ENCODE measurements at places on chromosomes 2 and 18. TPM values are rescaled to one million over a fixed set of nuclear protein-coding genes. Genes with fewer than 3 reads are reported as not detected.
A peak's percentile ranks its signal among the peaks of the same experiment; 100 is the strongest.

Gene CRACDL
- 0.72 TPM for total RNA-seq

DNA sequence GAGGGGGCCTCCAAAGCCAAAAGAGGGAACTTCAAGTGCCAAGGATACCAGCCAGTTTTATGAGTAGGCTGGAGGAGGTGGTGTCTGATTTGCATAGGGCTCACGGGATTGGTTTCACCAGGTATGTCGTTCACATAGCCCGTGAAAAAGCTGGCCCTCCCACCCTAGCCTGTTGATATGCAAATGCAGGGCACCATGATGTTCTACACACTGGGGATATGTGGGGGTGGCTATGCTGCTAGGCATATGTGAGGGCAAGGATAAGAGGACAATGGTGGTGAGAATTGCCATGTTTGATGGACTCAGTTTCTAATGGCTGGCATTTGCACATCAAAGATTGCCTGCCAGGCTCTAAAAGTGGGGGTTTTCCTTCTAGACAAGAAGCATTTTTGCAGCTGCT, 378.6 kb downstream of the DPP10 start:
- DNase-seq: no peak
- no peak overlapping the region for H3K4me3 ChIP-seq
- H3K27ac ChIP-seq: no peak overlapping the region
- peaks cover 51% of the 10 kb centered on the region for H3K36me3 ChIP-seq

Gene ELOA2
- total RNA-seq: not detected

DNA sequence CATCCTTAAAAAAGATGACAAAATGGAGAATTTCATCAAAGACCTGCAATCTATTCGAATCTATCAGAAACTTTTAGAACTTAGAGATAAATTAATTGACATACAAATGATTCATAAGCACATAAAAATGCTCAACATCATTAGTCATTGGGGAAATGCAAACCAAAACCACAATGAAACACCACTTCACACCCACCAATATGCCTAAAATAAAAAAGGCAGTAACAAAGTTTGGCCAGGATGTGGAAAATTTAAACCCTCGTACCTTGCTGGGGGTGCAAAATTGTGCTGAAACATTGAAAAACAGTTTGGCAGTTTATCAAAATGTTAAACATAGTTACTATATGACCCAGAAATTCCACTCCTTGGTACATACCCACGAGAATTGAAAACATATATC, 11.5 kb upstream of the EIF2AK3 start:
- H3K4me1 ChIP-seq: peaks cover 20% of the 10 kb centered on the region
- no peak overlapping the region for H3K4me3 ChIP-seq
- no peaks in the 10 kb centered on the region for H3K27me3 ChIP-seq
- no peaks in the 10 kb centered on the region for H3K36me3 ChIP-seq
- DNase-seq: no peak

Gene GATA6
- total RNA-seq: 0.21 TPM

DNA sequence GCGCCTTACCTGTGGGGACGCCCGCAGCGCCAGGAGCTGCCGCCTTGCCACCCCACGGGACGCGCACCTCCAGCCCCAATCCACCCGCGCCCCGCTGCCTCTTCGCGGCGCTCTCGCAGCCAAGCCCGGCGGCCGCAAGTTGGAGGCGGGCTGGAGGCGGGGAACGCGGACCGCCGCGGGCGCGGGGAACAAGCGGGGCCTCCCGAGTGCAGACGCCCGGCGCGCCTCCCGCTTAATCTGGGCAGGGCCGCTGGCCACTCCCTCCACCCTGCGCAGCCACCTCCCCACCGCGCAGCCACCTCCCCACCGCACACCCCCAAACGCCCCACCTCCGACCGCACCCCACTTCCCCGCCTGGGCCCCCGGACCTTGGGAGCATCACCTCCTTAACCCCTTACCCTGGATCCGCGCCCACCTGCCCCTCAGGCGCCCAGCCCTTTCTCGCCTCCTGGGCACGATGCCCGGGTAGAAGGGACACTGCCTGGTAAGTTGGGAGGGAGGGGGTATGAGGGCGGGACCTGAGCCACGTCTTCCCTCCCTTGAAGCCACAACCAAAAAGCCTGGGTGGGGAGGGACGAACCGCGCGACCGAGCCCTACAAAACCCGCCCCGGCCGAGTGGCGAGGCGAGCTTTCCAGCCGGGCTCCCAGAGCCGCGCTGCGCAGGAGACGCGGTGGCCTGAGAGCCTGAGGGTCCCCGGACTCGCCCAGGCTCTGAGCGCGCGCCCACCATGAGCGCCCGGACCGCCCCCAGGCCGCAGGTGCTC, at the start of the genes COL4A3 and COL4A4:
TSS of gene COL4A3 (plus strand) at position 627 of the 765 bp plus-strand sequence. CDS start at position 730, 103 bp downstream.
TSS of gene COL4A4 (minus strand) at position 208 of the 765 bp plus-strand sequence. CDS start 16,722 bp downstream, outside the sequence.
- peak; percentile 61 for DNase-seq
- H3K4me3 ChIP-seq: peak within 1 kb of the TSS; percentile 77
- no peaks in the 10 kb centered on the region for H3K36me3 ChIP-seq
- H3K27ac ChIP-seq: no peak within 1 kb of the TSS
- H3K27me3 ChIP-seq: peaks cover 49% of the 10 kb centered on the region
- peaks cover 23% of the 10 kb centered on the region for H3K4me1 ChIP-seq

Gene SF3B6
- 128 TPM for total RNA-seq

DNA sequence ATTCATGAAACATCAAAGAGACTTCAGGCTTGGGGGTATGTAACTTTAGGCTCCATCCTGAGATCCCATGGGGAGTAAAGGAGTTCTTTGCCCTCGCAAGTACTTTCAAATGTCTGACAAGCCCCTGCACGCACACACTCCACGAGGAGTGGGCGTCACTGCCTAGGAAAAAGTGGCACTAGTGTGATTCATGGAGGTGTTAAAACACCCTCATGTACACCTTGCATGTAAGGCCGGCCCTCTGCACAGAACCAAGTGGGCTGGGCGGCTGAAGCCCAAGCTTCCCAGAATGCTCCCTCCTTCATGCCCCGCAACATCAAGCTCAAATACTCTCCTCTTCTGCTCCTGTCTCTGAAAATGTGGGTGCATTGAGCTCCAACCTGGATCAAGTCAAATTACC, 7.8 kb downstream of the HS1BP3 start:
- no peaks in the 10 kb centered on the region for H3K27me3 ChIP-seq
- H3K27ac ChIP-seq: no peak overlapping the region
- H3K4me1 ChIP-seq: peaks cover 5% of the 10 kb centered on the region
- H3K36me3 ChIP-seq: peaks cover 6% of the 10 kb centered on the region
- no peak overlapping the region for H3K4me3 ChIP-seq
- no peak for DNase-seq

DNA sequence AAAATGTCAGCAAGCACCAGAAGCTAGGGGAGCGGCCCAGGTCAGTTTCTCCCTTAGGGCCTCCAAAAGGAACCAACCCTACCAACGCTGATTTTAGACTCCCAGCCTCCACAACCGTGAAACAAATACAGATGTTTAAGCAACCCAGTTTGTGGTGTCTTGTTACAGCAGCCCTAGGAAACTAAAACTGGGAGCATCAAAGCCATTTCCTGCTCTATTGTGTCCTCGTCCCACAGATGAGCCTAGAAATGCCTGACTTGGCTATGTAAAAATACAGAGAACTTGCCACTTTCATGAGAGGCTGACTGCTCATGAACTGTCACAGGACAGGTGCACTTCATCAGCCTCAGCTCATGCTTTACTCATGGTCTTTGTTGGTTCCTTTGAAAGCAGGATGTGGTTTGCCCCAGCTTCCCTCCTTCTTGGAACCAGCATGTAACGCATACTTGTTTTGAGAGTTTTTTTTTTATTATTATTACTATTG, 97.6 kb upstream of the SLC39A10 start:
- 0 out of 2 replicates have a peak overlapping the region, but pooled peaks have one; percentile 35 for H3K27ac ChIP-seq
- H3K4me3 ChIP-seq: no peak overlapping the region
- H3K27me3 ChIP-seq: no peaks in the 10 kb centered on the region
- DNase-seq: no peak
- no peaks in the 10 kb centered on the region for H3K36me3 ChIP-seq

DNA sequence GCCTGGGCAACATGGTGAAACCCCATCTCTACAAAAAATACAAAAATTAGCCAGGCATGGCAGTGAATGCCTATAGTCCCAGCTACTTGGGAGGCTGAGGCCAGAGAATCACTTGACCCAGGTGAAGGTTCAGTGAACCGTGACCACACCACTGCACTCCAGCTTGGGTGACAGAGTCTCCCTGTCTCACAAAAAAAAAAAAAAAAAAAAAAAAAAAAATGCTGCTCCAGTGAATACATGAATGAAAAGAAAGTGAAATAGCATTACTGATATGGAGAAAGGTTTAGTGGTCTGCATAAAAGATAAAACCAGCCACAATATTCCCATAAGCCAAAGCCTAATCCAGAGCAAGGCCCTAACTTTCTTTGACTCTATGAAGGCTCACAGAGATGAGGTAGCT, 44.5 kb downstream of the METTL8 start:
- peaks cover 4% of the 10 kb centered on the region for H3K36me3 ChIP-seq
- peaks cover 72% of the 10 kb centered on the region for H3K4me1 ChIP-seq
- peak overlapping the region; percentile 67 for H3K27ac ChIP-seq
- H3K27me3 ChIP-seq: no peaks in the 10 kb centered on the region
- no peak for DNase-seq

Gene STPG4
- total RNA-seq: not detected

GRCh38 chr2:45984366-45984765, 312.8 kb upstream of the EPAS1 start:
- peaks cover 17% of the 10 kb centered on the region for H3K4me1 ChIP-seq
- H3K27me3 ChIP-seq: no peaks in the 10 kb centered on the region
- no peak overlapping the region for H3K27ac ChIP-seq
- DNase-seq: no peak
- no peaks in the 10 kb centered on the region for H3K36me3 ChIP-seq

Gene NDC80
- 43.0 TPM for total RNA-seq

- H3K27ac ChIP-seq: no peak overlapping the region
- peaks cover 10% of the 10 kb centered on the region for H3K4me1 ChIP-seq
- peak overlapping the region; percentile 11 for H3K4me3 ChIP-seq
- H3K36me3 ChIP-seq: no peaks in the 10 kb centered on the region
Measured at GRCh38 chr2:70477441-70477844, 76.2 kb downstream of the TGFA start.

GRCh38 chr18:7746106-7746505, 179.0 kb downstream of the PTPRM start:
- H3K36me3 ChIP-seq: peaks cover 23% of the 10 kb centered on the region
- no peak for DNase-seq
- H3K4me3 ChIP-seq: no peak overlapping the region
- H3K27me3 ChIP-seq: no peaks in the 10 kb centered on the region
- H3K4me1 ChIP-seq: peaks cover 49% of the 10 kb centered on the region

- H3K27me3 ChIP-seq: peaks cover 69% of the 10 kb centered on the region
- H3K4me1 ChIP-seq: peaks cover 14% of the 10 kb centered on the region
- no peak overlapping the region for H3K27ac ChIP-seq
- H3K4me3 ChIP-seq: peak overlapping the region; percentile 84
- H3K36me3 ChIP-seq: no peaks in the 10 kb centered on the region
- no peak for DNase-seq
Measured at GRCh38 chr2:86335865-86336674, 1.4 kb downstream of the REEP1 start.

DNA sequence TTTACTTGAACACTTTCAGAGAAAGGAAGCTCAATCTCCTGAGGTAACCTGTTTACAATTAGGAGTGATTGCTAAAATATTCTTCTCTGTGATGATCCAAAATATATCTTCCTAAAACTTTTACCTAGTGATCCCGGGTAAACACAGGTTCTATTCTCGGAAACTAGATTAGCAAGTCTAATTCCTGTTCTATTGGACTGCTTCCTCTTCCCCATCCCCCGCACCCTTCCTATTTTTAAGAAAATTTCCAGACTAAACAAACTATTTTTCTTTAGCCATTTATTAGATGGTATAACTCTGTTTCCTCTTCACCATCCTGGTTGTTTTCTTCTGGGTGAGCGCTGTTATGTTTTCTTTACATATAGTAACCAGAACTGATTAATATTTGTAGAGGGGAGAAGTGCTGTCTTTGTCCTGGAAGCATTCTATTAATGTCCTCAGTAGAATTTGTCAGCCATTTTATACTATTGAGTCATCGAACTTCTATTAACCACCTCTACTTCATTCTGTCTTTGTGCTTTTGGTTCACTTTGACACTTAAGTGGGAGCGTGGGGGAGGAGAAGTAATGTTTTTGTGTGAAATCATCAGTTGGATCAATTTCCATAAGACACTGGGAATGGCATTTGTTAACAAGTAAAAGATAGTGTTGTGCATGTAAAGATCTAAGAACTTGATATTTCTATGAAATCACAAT, 31.8 kb downstream of the CREB1 start:
- peaks cover 51% of the 10 kb centered on the region for H3K36me3 ChIP-seq
- peaks cover 19% of the 10 kb centered on the region for H3K4me1 ChIP-seq
- no peaks in the 10 kb centered on the region for H3K27me3 ChIP-seq
- H3K4me3 ChIP-seq: no peak overlapping the region
- peak overlapping the region; percentile 78 for H3K27ac ChIP-seq

Gene EN1
- not detected for total RNA-seq

Gene MEP1B
- not detected for total RNA-seq

Gene COL6A3
- total RNA-seq: 3.9 TPM

DNA sequence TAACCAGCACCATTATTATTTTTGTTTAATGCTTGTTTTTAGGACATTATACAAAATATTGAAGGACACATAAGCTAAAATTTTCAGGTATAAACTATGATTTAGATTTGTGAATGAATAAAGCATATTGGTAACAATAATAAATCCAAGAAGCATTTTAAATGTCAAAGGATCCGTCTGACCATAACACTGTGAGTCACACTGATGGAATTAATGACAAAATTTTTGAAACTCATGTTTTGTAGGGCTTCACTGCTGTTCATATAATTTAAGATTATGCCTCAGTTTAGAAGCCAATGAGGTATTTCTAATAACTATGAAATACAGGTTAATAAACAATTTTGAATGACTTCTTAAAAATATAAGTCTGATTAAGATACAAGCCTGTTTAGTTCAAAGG, 124.6 kb downstream of the TMEFF2 start:
- no peaks in the 10 kb centered on the region for H3K36me3 ChIP-seq
- H3K27ac ChIP-seq: no peak overlapping the region
- no peaks in the 10 kb centered on the region for H3K4me1 ChIP-seq
- no peaks in the 10 kb centered on the region for H3K27me3 ChIP-seq

DNA sequence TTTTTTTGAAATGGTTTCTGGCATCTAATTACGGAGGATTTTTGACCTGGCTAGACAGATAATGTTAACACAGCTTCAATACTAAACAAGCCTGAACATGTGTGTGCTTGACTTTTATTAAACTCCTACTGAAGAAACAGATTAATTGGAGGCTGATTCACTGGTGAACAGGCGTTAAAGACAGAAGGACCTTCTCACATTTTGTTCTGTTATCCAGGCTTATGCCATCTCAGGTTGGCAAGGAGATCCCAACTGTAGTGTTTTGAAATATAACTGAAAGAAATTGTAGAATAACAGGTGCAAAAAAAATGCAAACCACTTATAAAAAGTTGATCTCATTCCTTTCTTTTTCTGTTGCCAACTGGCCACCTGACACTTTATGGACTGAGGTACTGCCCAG, 269.6 kb downstream of the ARHGAP15 start:
- no peaks in the 10 kb centered on the region for H3K36me3 ChIP-seq
- no peaks in the 10 kb centered on the region for H3K27me3 ChIP-seq
- DNase-seq: no peak
- no peak overlapping the region for H3K27ac ChIP-seq
- H3K4me1 ChIP-seq: peaks cover 4% of the 10 kb centered on the region

Gene KIAA2012
- not detected for total RNA-seq

GRCh38 chr18:9575558-9575957, 38.8 kb downstream of the PPP4R1 start:
- H3K27ac ChIP-seq: no peak overlapping the region
- peak; percentile 65 for DNase-seq
- H3K4me3 ChIP-seq: peak overlapping the region; percentile 10
- peaks cover 23% of the 10 kb centered on the region for H3K4me1 ChIP-seq

Data from WTC11 (cell line).